ENCODE measurements at places on chromosomes 6 and 20.

DNA sequence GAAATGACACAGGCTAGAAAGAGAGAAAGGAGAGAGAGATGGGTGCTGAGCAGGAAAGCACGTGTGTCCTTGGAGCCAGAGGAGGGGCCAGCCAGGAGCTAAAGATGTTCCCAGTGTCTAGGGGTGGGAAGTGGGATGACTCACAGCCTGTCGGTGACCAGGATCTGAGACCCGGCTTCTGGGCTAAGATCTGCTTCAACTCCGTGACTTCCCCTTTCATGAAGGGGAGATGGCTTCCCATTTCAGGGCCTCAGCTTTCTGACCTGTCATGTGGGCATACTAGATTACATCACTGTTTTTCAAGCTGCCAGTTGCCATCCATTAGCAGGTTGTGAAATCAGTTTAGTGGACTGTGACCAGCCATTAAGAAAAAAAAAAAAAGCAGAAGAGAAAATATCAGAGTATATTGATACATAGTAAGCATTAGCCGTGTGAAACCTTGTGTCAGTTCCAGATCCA lies 5.4 kb downstream of the TGM3 start:
- no peak for DNase-seq

- no peak for DNase-seq
Observed at GRCh38 chr6:101083533-101084175, 202.5 kb upstream of the ASCC3 start.

DNA sequence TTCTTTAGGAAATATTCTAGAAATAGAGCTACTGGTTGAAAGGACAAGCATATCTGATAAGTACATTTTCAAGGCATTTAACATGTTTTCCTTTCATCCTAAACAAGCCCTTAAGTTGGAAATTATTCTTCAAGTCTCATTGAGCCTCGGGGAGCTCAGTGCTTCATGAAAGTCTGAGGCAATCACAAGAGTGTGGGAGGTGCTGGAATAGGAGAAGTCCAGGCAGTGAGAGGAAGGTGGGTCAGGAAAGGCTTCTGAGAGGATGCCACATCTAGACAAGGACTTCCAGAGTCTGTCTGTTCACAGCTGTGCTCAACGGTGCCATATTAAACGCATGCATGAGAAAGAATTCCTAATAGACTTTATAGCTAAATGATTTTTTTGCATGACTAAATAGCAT lies 69.8 kb downstream of the CD83 start:
- no peak for DNase-seq

GRCh38 chr6:34657037-34657306 lies 39.6 kb downstream of the ILRUN start:
- no peak for DNase-seq

- no peak for DNase-seq
Observed at GRCh38 chr6:159061805-159062563, 17.2 kb upstream of the TAGAP start.

- no peak for DNase-seq
Observed at GRCh38 chr6:154371281-154371680, 14.7 kb upstream of the IPCEF1 start.

- DNase-seq: no peak
Observed at GRCh38 chr6:35086636-35087360, 54.3 kb downstream of the TCP11 start.

DNA sequence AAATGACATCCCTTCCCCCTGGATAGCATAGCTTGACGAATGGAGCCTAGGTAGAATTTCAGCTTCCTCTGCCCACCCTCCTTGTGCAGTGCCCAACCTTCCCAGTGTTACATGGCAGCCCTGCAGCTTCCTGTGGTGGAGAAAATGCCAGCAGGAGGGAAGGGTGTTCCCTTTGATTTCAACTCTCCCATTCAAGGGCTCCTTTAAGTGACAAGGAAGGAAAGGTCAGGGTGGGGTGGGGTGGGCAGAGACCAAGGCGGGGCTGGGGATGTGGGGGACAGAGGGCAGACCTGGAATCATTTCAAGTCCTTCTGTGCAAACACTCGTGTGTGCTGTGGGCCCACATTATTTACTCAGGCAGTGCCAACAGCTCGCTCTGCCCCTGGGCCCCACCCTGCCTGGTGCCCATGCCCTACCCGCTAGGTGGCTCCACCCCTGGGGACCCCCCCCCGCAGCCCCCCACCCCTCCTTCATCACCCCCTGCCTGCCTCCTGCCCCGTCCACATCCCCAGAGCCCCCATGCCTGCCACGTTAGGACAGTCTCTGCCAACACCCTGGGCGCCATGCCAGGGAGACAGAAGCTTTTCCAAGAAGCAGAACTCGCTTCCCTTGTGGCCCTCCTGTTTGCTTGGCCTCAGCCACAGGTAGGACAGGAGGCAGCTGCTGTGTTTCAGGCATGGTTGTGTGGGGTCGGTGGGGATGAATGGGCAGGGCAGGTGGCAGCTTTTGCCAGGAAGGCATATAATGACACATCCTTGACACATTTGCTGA lies 9.4 kb downstream of the SPDEF start:
- DNase-seq: no peak

DNA sequence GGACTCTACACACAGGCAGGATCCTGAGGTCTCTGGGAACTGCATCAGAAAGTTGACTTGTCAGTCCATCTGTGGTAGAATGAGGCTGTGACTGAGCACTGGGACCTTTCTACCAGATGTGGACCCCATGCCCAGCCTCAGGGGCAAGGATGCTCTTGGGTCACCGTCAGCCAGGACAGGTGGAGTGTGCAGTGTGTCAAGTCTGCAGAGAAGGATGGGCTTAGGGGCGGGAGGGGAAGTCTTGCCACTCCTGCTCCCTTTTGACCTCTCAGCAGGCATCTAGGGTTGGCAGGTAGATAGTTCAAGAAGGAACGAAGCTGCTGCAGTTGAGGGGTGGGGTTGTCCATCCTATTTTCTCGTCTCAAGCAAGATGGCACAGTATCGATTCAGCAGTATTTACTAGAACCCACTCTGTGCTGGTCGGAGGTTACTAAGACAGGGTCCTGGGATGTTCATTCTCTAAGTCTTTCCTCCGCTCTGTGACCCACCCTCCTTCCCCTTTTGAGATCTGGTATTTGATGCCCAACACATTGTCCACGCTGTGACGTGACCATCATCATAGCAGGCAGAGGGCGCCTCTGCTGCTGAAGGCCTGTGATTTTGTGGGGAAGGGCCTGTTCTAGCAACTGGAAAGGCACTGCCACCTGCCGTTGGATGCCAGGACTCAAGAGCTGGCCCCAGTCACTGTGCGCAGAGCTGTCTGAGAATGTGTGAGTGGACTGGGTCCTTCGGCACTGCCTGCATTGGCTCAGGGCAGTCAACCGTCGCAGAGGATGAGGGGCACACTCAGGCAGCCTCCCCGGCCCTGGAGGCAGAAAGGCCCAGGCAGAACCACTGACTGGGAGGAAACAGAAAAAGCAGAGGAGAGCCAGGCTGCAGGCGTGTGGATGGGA lies 23.2 kb downstream of the RBCK1 start:
- DNase-seq: no peak

DNA sequence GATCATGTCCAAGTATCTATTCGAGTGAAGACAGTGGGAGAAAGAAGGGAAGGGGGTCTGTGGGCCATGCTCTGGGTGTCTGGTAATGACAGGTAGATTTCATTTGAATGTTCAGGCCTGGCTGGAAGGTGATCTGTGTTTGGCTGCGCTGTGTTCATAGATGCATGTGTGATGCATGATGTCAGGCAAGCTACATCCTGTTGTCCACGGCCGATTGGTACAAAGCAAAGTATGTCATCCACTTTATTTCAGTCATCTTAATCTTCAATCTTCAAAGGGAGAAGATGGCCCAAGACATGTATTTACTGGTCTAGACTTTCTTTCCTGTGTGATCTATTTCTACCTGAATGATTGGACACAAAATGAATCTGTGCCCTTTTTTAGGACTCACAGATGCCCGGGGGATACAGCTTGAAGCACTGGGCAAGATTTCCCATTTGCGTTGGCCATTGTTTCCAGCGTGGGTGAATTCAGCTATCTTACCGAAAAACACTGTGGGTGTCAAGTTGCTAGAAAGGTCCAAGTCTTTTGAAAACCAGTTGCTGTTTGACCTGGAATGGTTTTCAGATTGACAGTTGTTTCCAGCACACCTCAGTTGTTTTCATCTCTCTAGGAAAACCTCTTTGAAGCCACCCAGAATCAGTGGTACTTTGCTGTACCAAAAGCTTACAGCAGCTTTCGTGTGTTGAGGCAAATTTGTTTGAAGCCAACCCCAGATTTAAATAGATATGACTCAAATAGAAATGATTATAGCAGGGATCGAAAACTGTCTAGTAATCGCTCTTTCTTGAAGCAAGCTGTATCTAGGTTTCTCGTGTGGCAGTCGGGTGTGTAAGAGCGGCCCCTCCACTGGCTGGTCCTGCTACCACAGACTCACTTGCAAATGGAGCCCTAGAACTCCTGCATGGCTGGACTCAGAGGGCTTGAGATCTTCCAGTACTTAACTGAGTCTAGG lies 27.2 kb downstream of the DUSP22 start:
- no peak for DNase-seq

DNA sequence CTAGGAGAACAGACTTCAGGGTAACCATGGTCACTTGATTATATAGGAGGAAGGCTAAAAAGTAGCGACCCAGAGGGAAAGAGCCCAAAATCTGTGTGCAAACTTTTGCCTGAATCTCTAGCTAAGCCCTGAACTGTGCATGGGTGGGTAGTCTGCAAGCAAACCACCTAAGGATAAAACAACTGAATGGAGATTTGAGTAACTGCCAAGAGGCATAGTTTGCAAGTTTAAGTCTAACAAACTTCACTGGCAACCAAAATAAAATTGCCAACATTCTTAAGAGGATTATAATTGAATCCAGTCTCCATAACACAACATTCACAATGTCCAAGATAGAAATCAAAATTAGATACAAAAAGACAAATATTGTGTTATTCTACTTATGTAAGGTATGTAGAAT lies 192.0 kb upstream of the PLN start:
- no peak for DNase-seq

- no peak for DNase-seq
Observed at GRCh38 chr6:38146021-38146733, 326.6 kb downstream of the ZFAND3 start.

- DNase-seq: no peak
Observed at GRCh38 chr6:100433726-100434435, 30.8 kb downstream of the SIM1 start.

DNA sequence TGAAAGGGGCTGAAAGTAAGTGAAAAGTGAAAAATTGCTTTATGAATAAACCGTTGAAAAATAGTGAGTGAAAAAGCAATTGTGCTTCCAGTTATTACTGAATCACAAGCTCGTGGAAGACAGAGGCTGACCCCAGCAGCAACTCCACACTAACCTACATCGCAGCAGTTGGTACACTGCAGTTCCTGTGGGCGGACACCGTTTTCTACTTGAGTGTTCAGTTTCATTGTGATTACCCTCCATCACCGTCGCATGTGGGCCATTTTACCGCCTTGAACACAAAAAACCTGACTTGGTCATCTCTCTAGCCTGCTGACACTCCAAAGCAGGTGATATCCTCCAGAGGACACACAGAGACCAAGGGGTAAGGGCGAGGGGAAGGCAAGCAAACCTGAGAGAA lies 28.4 kb downstream of the PRDM1 start:
- no peak for DNase-seq

DNA sequence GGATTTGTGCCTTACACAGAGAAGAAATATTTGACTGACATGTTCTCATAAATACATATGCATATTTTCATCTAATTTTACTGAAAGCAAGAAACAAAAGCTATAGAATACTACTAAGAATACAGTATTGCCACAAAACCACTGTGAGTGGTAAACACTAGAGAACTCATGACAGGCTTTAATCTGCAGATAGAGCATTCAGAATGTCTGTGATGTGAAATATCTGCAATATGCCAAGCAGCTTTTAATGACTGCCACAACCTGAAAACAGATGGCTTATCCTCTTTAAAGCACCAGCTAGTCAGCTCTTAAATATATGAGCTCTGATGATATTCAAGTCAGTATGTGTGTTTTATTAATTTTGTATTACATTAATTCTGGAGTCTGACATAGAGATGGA lies 3.4 kb downstream of the NAPB start:
- no peak for DNase-seq

DNA sequence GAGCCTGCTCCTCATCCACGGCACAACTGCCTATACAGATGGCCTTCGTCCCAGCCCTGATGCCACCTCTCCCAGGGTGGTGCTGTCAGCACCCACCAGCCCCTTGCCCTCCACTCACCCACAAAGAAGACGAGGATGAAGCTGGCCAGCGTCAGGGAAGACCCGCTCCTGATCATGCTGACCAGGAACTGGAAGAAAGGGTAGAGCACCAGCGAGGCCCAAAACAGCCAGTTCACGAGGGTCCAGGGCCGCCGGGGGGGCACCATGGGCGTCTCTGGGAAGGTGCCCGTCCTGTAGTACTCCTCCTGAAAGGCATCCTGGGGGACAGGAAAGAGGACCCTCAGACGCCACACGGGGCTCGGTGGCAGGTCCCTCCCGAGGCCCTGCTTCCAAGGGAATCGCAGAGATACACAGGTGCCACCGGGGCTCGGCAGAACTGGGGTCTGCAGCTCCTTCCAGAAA lies 134.5 kb downstream of the AGPAT4 start:
- no peak for DNase-seq

- no peak for DNase-seq
Observed at GRCh38 chr6:158028421-158028820, 46.8 kb downstream of the SYNJ2 start.

DNA sequence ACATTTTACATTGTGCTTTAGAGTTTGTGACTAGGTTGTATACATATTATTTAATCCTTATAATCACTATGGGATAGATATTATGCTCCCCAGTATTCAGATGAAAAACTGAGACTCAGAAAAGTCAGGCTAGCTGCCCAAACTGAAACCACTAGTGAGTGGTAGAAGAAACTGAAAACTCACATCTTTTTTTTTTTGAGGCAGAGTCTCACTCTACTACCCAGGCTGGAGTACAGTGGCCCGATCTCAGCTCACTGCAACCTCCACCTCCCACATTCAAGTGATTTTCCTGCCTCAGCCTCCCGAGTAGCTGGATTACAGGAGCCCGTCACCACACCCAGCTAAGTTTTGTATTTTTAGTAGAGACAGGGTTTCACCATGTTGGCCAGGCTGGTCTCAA lies 22.2 kb downstream of the RNF24 start:
- DNase-seq: no peak

DNA sequence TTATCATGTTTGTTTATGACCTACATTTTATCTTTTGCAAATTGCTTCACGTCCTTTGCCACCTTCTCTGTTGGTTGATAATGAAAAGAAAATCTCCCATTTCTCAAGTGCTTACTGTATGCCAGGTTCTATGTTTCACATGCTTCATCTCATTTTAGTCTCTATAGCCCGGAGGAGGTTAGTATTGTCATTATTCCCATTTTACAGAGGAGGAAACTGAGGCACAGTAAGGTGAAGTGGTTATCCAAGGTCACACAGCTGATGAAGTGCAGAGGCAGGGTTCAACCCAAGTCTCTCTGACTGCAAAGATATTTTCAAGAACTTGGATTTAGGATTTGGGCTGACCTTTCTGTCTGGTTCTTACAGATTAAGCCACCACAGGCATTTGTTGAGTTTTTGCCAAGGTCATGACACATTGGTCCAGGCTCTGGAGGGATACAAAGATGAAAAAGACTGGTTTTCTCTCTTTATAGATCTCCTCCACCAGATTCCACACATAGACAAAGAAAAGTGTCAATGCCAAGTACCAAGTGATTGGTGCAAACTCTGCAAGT lies 20.6 kb downstream of the CNBD2 start:
- DNase-seq: no peak

All from GOT3 (cell line).